ENCODE measurements at places on chromosomes 6 and 20.

- no peak for DNase-seq
Measured at GRCh38 chr6:64428186-64428585, 792.6 kb downstream of the PHF3 start.

DNA sequence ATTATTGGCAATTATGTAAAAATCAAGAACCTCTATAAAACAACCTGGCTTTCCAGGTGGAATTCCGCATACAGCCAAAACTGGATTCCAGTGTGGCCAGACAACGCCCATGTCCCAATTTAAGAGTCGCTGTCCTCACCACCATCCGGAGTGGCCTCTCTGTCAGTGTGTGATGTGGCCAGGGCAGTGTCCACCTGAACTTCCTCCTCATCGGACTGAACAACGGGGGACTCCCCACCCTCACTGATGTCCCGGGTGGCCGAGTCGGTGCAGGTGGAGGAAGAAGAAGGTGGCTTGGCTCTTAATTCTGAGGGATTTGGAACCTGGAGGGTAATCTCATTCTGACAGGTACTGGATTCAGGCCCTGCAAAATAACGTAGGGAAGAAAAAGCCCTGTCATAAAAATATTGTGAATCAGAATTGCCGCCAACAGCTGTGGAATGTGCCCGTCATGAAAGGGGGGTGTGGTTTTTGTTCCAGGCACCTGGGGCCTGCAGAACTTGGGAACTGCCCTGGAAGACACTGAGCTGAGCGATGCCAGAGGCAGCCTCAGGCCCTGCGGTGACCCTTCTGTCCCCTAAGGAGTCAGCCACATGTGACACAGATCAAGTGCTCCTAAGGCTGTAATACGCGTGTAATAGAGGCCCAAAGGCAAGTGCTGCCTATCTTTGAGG, 139.8 kb downstream of the DTNBP1 start:
- DNase-seq, result no peak

GRCh38 chr6:108800427-108800864, 47.8 kb upstream of the ARMC2 start:
- no peak for DNase-seq

DNA sequence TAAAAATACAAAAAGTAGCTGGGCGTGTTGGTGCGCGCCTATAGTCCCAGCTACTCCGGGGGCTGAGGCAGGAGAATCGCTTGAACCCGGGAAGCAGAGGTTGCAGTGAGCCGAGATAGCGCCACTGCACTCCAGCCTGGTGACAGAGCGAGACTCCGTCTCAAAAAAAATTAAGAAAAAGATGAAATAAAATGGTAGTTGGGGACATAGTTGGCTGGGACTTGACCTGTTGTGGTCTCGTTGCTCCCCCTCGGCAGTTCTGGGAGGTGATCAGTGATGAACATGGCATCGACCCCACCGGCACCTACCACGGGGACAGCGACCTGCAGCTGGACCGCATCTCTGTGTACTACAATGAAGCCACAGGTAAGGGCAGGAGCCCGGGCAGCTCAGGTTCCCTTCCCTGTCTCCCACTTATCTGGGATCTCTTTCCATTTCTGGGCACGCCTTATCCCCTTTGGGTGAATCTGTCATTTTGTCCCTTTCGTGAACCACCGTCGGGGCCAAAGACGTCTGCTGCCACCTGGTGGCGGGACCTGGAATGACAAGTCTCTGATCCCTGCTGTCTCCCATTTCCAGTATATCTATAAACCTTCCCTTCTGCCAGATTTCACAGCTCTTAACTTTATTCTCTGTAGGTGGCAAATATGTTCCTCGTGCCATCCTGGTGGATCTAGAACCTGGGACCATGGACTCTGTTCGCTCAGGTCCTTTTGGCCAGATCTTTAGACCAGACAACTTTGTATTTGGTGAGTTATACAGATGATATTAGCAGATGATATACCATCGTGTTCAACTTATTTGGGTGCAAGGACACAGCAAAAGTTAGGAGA, 2.3 kb downstream of the TUBB start:
- peak; percentile 40 for DNase-seq

- DNase-seq, result no peak
Measured at GRCh38 chr6:1786455-1787453, 177.0 kb downstream of the FOXC1 start.

DNA sequence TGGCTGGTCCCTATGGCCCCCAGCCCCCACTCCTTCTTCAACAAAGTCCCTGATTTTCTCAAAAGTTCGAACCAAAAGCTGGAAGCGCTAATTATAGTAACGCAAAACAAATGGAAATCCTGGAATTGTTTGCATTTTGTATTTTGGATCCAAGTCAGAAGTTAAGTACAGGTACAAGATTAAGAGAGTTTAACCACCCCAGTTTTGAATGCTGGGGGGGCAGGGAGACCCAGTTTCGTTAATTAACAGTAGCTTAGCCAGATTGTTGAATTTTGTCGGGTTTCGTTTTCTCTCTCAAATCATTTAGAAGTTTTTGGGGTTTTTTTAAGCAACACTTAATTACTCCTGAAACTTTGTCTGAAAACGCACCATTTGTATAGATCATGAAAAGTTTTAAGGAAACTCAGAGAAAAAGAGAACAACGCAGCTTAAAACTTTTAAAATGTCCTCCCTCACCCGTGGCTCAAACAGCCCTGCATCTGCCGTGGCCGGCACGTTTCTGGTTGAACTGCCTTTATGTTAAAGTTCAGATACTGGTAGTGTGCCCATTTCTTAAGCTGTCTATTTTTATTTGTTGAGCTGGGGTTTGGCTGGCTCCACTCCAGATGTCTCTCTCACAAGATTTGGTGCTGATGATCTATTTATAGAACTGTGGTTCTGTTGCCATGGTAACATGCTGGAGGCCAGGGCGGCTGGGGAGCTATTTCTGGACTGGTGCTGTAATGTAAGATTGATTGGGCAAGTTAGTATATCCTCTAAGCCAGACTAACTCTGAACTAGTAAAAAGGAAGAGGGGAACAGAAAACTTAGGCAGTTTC, 55.0 kb downstream of the GNAS start:
- DNase-seq, result peak; percentile 87

- no peak for DNase-seq
Measured at GRCh38 chr6:87375315-87375714, 30.7 kb downstream of the C6orf163 start.

DNA sequence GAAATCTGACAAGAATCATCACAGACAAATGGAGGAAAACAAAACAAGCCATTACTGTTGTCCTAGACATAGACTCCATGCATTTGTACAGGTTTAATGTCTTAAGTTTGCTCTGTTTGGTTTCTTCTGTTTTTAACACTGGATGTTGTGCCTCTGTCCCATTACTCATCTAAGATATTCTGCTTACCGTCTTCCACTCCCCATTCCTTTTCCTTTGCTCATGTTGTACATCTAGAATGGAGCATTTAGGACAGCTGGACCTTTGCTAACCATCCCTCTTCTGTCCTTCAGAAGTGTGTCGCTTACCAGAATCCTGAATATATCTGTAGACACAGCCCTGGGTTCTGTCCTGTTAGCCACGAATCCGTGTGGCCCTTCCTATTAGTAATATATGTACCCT, 35.2 kb downstream of the RAB22A start:
- no peak for DNase-seq

DNA sequence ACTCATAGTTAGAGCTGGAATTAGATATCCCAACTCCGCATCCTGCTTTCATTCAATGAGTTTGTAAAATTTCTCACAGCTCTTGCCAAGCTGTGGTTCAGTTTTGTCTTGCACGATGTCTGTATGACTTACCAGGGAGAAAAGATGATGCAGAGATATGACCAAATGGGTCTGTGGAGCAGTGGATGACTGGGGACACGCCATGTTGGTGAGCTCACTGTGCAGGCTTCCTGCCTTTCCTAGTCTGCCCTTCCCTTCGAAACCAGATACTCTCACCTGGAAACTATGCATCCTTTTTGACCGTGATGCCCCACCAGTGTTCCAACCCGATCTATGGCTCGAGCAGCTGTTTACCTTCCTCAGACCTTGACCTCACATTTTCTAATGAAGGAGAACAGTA, 262.7 kb upstream of the BMP2 start:
- DNase-seq, result no peak

DNA sequence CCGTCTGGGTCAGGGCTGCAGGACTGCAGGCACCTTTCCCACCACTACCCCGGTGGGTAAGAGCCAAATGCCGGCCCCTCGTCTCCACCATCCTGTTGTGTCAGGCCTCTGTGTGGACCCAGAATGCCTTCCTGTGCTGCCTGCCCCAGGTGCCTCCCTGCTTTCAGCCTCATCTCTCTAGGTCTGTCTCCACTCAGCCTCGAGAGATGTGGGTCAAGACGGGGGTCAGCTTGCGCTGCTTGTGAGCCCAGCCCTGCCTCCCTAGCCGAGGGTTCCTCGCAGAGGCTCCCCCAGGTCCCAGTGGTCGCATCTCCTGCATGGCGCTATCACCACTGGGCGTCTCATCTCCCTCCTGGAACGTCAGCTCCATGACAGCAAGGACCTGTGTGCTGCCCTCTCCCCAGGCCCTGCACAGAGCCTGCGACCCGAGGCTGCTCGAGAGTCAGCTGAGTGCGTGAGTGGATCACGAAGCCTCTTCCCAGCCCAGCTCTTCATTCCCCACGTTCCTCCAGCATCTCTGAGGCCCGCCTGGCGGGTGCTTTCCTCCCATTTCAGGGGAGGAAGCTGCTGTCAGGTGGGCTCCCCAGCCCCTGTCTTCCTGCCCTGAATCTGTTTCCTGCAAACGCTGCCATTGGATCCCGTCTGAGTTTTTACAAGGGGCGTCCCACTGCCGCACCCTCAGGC, 38.7 kb upstream of the ZBP1 start:
- DNase-seq, result no peak

GRCh38 chr6:96016334-96017069, 728 bp downstream of the FUT9 start:
- peak; percentile 28 for DNase-seq

DNA sequence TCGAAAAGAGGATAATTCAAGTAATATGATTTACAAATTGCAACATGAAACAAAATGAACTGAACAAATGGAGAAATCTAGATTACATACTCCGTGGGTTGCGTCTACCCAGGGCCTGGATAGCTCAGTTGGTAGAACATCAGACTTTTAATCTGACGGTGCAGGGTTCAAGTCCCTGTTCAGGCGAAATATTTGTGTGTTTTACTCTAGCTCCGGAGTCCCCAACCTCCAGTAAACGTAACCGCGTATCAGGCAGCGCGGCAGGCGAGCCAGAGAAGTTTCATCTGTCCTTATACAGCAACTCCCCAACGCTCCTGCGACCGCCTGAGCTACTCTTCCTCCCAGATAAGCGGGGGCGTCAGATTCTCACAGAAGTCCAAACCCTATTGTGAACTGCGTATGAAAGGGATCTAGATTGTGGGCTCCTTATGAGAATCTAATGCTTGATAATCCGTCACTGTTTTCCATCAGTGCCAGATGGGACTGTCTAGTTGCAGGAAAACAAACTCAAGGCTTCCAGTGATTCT, 176.1 kb downstream of the TRIM27 start:
- peak; percentile 85 for DNase-seq

- no peak for DNase-seq
Measured at GRCh38 chr6:112752305-112752704, 405.2 kb downstream of the RFPL4B start.

DNA sequence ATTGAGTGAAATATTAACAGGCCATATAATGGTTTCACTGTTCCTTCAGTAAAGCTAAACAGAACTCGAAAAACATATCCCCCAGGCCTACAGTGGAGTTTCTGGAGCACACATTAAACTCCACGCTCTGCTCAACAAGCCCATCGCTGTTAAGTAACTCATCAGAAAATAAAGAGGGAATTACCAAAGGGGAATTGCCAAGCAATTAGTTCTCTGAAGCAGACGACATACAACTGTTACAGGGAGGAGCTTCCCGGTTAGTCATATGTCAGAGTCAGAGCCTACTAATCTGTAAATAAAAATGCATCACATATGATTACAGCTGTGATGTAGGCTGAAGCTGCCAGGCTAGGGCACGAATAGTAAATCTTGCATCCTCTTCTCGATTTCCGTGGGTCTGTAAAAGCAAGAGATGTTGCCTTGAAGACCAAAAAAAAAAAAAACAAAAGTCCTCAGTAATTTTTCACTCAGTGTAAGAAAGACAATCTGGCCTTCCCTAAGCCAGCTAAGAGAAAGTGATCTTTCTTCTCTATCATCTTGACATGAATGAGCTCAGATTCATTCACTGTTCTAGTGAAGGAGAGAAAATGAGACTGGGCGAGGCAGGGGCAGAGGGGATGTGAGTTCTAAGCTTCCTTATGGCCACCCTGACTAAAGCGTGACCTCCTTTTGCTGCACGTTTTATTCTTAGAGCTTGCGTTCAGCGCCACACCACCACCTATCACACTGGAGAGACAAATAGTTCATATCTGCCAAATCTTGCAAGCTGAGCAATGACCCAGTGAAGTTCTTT, 13.8 kb downstream of the ATXN1 start:
- DNase-seq, result no peak

DNA sequence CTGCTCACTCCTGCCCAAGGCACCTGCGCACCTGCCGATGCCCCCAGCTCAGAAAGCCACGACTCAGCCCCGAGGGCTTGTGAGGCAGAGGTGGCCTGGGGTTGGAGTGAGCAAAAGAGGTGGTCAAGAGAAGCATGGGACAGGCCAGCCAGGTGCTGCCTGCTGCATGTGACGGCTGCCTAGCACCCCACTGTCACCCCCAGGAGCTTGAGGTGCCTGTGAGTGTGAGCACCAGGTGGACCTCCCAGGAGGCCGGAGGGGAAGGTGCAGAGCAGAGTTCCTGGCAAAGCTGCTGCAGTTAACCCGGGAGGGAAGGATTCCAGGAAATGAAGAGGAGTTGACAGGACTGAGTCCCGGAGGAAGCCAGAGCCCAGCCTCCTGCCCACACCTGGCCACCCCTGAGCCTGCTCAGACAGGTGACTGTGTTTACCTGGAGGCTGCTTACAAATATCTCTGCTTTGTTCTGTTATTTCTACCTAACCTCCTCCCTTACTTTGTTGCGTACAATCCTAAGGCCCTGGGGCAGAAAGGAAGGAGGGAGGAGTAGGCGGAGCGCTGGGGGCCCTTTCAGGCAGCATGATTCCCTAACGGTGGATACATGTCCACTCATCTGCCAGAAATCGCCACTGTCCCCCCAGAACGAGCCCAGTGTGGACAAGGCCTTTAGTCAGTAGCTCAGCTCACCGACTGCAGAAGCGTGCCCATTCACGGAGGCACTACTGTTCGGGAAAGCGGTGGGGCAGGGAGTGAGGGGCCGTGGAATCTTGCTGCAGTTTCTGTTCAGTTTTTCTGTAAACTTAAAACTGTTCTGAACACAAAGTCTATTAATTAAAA, 87.5 kb upstream of the MPC1 start:
- no peak for DNase-seq

DNA sequence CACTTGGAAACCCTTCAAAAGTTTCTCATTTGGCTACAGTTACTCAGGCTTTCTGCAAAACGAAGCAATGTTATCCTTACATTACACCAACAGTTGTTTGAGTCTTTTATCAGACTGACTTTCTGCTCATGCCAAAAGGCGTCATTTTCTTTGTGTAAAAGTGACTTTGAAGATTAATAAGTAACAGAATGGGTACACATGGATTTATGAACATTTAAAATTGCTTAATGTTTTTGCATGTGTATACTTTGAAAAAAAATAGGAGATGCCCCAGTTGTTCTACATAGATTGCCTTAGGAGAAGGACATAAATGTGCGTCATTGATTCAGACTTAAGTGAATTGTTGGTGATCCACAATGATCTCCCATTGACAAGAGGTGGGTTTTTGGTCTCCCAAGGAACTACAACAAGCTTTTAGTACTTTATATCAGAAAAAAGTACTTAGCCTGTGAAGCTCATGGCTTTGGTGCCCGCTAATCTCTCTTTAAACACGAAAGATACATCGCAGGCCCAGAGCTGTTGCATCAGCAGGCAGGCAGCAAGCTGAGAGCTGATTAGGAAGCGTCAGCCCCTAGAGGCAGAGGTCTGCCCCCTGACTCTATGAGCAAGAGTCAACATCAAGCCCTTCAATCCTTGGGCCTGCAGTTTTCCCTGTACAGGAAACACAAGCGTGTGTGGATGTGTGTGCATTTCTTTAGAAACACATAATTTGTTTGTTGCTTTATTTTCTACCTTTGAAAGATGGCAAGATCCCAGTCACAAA, 45.9 kb downstream of the SLC22A3 start:
- no peak for DNase-seq
